A549 treated with CORT108297 at 1 μM for 4 hours (cell line): ENCODE measurements at places on chromosomes 13 and 19. TPM values are rescaled to one million over a fixed set of nuclear protein-coding genes. Genes with fewer than 3 reads are reported as not detected.

Gene RPL13A
- 4,068 to 4,436 TPM (median 4,207 TPM) in 5 replicates for total RNA-seq

Gene PRODH2
- total RNA-seq: 0.22 to 0.36 TPM (median 0.24 TPM) in 4 of 5 replicates, not detected in the other

Gene CEACAM7
- 0.10 to 0.22 TPM (median 0.12 TPM) in 3 of 5 replicates, not detected in the others for total RNA-seq

Gene MIA
- total RNA-seq: 0.57 TPM in 1 of 5 replicates, not detected in the others

Gene ZNF284
- 0.29 to 0.49 TPM (median 0.39 TPM) in 5 replicates for total RNA-seq

Gene INSR
- total RNA-seq: 1.9 to 3.2 TPM (median 2.3 TPM) in 5 replicates

Gene BEST2
- total RNA-seq: 0.24 to 0.35 TPM (median 0.28 TPM) in 4 of 5 replicates, not detected in the other

Gene CRB3
- total RNA-seq: 3.0 to 6.1 TPM (median 5.2 TPM) in 5 replicates

Gene C13orf42
- not detected in 5 replicates for total RNA-seq

Gene SLC35E1
- 17.9 to 21.3 TPM (median 19.1 TPM) in 5 replicates for total RNA-seq

Gene CLEC17A
- 0.09 TPM in 1 of 5 replicates, not detected in the others for total RNA-seq

Gene PLEKHA4
- total RNA-seq: 1.7 to 2.3 TPM (median 1.9 TPM) in 5 replicates

Gene TRIM13
- total RNA-seq: 13.2 to 15.2 TPM (median 14.4 TPM) in 5 replicates

Gene PSG2
- total RNA-seq: 0.05 TPM in 1 of 5 replicates, not detected in the others

Gene CRX
- not detected in 5 replicates for total RNA-seq

Gene CYP4F2
- 0.05 to 0.25 TPM (median 0.18 TPM) in 5 replicates for total RNA-seq

Gene TICAM1
- total RNA-seq: 7.3 to 10.1 TPM (median 9.4 TPM) in 5 replicates

Gene PODNL1
- total RNA-seq: 0.88 to 1.8 TPM (median 1.1 TPM) in 5 replicates

Gene GPR32
- not detected in 5 replicates for total RNA-seq

Gene CERS4
- total RNA-seq: 2.5 to 3.4 TPM (median 3.3 TPM) in 5 replicates

Gene MTIF3
- 21.1 to 23.7 TPM (median 22.5 TPM) in 5 replicates for total RNA-seq

Gene WDR87
- not detected in 5 replicates for total RNA-seq

Gene GRK1
- not detected in 5 replicates for total RNA-seq

Gene KIR2DL1
- not detected in 5 replicates for total RNA-seq

Gene SIGLEC5
- 0.06 TPM in 1 of 5 replicates, not detected in the others for total RNA-seq

Gene PSG7
- total RNA-seq: 0.04 to 0.07 TPM (median 0.05 TPM) in 3 of 5 replicates, not detected in the others

Gene ZNF99
- not detected in 5 replicates for total RNA-seq

Gene MUC16
- total RNA-seq: 0.02 to 0.07 TPM (median 0.05 TPM) in 5 replicates

Gene ZNF610
- 0.08 TPM in 1 of 5 replicates, not detected in the others for total RNA-seq

Gene TECR
- 145 to 197 TPM (median 189 TPM) in 5 replicates for total RNA-seq

Gene PPM1N
- total RNA-seq: 6.4 to 8.3 TPM (median 7.8 TPM) in 5 replicates

Gene MARK4
- 5.7 to 7.3 TPM (median 6.4 TPM) in 5 replicates for total RNA-seq

Gene CGB3
- 0.20 to 0.42 TPM in 2 of 5 replicates, not detected in the others for total RNA-seq

Gene RAP2A
- total RNA-seq: 3.6 to 7.4 TPM (median 5.7 TPM) in 5 replicates

Gene IGSF23
- total RNA-seq: 0.23 to 0.57 TPM (median 0.32 TPM) in 5 replicates

Gene CADM4
- total RNA-seq: 6.9 to 11.3 TPM (median 9.3 TPM) in 5 replicates

Gene ZNF547
- total RNA-seq: 1.1 to 1.9 TPM (median 1.6 TPM) in 5 replicates
